ENCODE measurements at places on chromosomes 4 and X. TPM values are rescaled to one million over a fixed set of nuclear protein-coding genes. Genes with fewer than 3 reads are reported as not detected.

NPY2R gene
- total RNA-seq = not detected

NKX6-1 gene
- not detected for total RNA-seq

IL21 gene
- total RNA-seq = not detected

UGT8 gene
- 0.15 TPM for total RNA-seq

BST1 gene
- 0.46 TPM for total RNA-seq

USP51 gene
- 1.7 TPM for total RNA-seq

AFP gene
- not detected for total RNA-seq

ANOS1 gene
- total RNA-seq = 0.13 TPM

ARHGAP24 gene
- 1.8 TPM for total RNA-seq

MAPK10 gene
- not detected for total RNA-seq

TMPRSS11A gene
- total RNA-seq = not detected

CLNK gene
- 0.07 TPM for total RNA-seq

NXF2 gene
- total RNA-seq = not detected

UGT2B10 gene
- not detected for total RNA-seq

SRPX2 gene
- total RNA-seq = 0.18 TPM

MAGEA11 gene
- total RNA-seq = not detected

SMS gene
- 18.5 TPM for total RNA-seq

MAGEA2B gene
- total RNA-seq = not detected

UGT2B7 gene
- 0.23 TPM for total RNA-seq

CLCN4 gene
- total RNA-seq = 0.25 TPM

PABPC1L2A gene
- not detected for total RNA-seq

PNMA3 gene
- total RNA-seq = 9.9 TPM

DUX4 gene
- total RNA-seq = not detected

AMOT gene
- 3.9 TPM for total RNA-seq

CPZ gene
- 0.18 TPM for total RNA-seq

RCHY1 gene
- total RNA-seq = 30.3 TPM

RIPPLY1 gene
- total RNA-seq = not detected

MAGEC1 gene
- not detected for total RNA-seq

PAGE2 gene
- total RNA-seq = not detected

TMEM154 gene
- total RNA-seq = 23.3 TPM

ODAM gene
- total RNA-seq = not detected

NLGN4X gene
- 0.25 TPM for total RNA-seq
